ENCODE measurements at places on chromosomes 4 and X.
A peak's percentile ranks its signal among the peaks of the same experiment; 100 is the strongest.

- no peak for DNase-seq
These were observed 57.4 kb downstream of the LGI2 start for GRCh38 chr4:24973404-24973746.

GRCh38 chr4:152935143-152935542 is 980 bp upstream of the FHDC1 start:
- no peak for DNase-seq

DNA sequence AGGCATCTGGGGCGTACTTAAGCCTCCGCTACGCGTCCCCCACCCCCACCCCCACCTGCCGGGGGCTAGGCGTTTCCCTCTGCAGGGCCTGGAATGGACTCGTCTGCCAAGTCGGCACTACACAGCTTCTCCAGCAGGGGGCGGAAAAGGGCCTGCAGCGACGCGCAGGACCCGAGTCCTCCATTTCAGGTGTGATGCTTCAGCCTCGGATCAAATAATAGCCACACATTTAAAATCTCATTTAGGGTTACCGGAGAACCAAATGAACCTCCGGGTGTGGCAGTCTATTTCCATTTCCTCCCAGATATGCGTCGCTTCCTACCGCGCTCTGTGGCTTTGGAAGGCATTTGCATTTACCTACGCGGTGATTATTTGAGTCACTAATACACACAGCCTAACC is 2.9 kb downstream of the PAK3 start:
- peak; percentile 26 for DNase-seq

- no peak for DNase-seq
These were observed 175.5 kb downstream of the DHRSX start for GRCh38 chrX:2325076-2325784.

GRCh38 chr4:40247350-40247749 is 50.5 kb downstream of the RHOH start:
- no peak for DNase-seq

GRCh38 chrX:44291468-44292092 is 51.9 kb downstream of the EFHC2 start:
- DNase-seq: no peak

GRCh38 chrX:72030431-72030830 is 101.3 kb downstream of the RTL5 start:
- DNase-seq: no peak

DNA sequence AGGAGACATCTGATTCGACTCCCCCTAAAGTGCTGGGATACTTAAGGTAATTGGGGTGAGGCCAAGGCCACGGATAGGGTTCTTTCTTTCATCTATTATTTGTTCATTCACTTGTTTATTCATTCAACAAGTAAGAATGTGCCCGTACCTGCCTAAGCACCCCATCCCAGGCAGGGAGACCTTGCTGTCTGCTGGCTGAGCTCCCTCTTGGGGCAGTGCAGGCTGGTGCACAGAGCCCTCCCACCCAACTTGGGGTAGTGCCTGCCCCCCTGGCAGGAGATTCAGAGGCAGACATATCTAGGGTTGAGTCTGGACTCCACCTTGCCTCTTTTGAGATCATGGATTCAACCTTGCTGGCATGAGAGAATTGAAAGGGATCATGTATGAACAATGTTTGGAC is 95.7 kb downstream of the DRD5 start:
- no peak for DNase-seq

DNA sequence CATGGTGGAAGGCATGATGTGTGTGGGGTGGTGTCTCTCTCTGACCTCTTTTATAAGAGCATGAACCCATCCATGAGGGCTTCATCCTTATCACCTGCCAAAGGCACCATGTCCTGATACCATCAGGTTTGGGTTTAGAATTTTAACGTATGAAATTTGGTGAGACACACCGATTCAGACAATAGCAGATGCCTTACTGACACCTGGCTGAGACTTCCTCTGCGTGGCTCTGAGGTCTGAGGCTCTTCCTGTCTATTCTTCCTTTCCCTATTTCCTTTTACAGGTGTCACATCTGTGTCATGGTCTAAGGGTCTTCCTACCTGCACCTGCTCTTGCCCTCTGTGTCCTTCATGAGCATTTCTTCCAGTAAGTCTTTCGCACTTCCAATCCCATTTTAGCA is 320.7 kb upstream of the CLNK start:
- no peak for DNase-seq

GRCh38 chr4:4761128-4761982 is 98.1 kb upstream of the MSX1 start:
- DNase-seq: no peak

GRCh38 chr4:80263541-80264351 is 2.7 kb upstream of the FGF5 start:
- DNase-seq: no peak

DNA sequence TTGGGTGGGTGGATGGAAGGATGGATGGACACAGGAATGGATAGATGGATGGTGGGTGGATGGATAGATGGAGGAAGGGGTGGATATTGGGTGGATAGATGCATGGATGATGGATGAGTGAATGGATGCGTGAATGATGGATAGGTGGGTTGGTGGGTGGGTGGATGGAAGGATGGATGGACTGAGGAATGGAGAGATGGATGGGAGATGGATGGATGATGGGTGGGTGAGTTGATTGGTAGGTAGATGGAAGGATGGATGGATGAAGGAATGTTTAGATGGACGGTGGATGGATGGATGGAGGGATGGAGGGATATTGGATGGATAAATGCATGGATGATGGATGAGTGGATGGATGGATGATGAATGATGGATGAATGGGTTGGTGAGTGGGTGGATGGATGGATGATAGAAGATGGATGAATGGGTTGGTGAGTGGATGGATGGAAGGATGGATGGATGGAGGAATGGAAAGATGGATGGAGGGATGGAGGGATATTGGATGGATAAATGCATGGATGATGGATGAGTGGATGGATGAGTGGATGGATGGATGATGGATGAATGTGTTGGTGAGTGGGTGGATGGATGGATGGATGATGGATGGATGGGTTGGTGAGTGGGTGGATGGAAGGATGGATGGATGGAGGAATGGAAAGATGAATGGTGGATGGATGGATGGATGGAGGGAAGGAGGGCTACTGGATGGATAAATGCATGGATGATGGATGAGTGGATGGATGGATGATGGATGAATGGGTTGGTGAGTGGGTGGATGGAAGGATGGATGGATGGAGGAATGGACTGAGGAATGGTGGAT is 50.4 kb upstream of the GRPEL1 start:
- no peak for DNase-seq

DNA sequence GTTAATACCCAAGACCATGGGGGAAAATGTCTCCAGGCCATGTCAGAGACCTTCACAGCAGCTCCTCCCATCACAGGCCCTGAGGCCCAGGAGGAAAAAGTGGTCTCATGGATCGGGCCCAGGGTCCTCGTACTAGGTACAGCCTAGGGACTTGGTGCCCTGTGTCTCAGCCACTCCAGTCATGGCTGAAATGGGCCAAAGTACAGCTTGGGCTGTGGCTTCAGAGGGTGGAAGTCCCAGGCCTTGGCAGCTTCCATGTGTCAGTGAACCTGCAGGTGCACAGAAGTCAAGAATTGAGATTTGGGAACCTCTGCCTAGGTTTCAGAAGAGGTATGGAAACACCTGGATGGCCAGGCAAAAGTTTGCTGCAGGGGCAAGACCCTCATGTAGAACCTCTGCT is 27.6 kb upstream of the C4orf54 start:
- DNase-seq: no peak

DNA sequence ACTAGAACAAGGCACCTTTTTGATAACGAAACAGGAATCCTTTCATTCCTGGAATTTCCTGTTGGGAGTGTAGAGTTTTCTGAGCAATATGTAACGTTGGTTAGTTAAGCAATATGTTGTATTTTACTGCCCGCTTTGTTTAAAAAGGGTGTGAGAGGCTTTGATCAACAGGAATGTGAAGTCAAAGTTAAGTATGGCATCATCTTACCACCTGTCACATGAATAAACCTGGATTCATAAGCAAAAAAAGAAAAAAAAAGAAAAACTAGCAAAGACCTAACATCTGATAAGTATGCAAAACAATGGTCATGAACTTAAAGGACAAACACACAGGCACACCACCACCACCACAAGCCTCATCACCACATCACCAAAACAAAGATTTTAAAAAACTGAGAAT is 7.1 kb upstream of the CXCL5 start:
- no peak for DNase-seq

DNA sequence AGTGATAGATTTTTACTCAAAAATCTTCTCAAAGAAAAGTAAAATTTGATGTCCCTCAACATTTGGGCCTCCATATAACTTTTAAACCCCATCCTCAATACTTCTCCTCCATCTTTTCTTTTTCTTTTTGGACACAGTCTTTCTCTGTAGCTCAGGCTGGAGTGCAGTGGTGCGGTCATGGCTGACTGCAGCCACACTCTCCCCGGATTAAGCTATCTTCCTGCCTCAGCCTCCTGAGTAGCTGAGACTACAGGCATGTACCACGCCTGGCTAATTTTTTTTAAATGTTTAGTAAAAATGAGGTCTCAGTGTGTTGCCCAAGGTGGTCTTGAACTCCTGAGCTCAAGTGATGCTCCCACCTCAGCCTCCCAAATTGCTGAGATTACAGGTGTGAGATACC is 33.1 kb downstream of the KDM6A start:
- no peak for DNase-seq
